T-helper 2 cell treated with Interferon-gamma antibody and Interleukin-4, amounts not matched to agents 5 μg/mL and 100 μg/mL, for 36 hours (primary cell): ENCODE measurements at places on chromosomes 5 and 9.
A peak's percentile ranks its signal among the peaks of the same experiment; 100 is the strongest.

- DNase-seq: no peak
These were observed 71.0 kb downstream of the MED10 start for GRCh38 chr5:6307304-6307703.

DNA sequence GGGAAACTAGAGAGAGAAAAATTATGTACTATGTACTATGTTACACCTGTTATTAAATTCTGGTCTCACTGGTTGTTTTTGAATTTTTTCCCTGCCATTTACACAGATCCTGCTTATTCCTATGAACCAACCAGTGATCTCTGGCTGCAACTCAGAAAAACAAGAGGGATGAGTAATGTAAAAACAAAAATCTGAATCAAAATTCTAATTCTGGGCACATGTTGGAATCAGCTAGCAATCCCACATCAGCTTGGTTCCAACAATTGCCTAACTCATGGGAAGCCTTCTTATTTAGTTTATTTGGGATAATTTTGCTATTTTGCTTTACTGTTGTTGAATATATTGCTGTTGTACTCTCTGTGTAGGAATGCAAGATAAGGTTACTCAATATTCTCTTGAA is 78.3 kb downstream of the PLK2 start:
- DNase-seq: no peak

DNA sequence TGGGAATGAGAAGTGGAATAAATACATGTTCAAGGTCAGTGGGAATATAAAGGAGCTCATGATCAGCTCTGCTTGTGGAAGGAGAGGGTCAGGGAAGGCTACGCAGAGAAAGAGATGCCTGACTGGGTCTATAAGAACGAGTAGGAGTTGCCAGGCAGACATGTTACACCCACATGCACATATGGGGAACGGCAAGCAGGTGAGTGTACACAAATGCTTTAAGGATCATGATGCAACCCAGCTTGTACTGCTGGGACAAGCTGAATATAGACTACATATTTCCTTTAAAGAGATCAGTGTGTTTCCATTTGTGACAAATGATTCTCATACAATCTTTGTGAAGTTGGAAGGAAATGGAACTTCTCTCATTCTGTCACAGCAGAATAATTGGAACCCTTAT is 141.7 kb downstream of the SPOCK1 start:
- no peak for DNase-seq

GRCh38 chr5:77066823-77067442 is 20.2 kb downstream of the ZBED3 start:
- DNase-seq: no peak

DNA sequence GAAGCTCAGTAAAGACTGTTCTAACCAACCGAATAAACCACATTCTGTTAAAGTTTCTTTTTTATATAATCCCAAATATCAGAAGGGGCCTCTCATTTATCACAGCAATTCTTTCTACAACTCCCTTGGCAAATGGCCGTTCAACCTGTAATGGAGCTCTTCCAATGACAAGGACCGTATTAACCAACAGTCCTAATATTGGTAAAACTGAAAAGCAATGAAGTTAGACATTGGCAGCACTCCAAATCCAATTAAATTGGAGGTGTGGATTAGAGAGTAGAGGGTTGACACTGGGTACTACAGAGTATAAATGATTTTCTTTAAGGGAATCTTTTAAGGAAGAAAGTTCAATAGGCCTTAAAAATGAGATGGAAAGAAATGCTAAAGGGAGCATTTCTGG is 842 bp downstream of the TMED7 start:
- DNase-seq: no peak

DNA sequence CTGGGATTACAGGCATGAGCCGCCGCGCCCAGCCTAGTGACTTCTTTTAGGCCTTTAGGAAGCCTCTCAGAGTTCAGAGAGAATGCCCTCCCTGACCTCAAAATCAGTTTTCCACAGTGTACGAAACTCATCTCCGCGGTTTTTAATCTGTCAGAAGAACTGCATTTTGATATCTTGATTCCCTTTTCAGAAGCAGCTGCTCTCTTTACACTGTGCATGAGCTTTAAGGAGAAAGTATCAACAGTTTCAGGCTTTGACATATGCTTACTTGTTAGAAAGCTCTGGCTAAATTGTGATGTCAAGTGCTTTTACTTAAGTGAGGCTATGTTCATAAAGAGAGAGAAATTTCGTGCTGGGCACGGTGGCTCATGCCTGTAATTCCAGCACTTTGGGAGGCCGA is 74.6 kb downstream of the USP20 start:
- no peak for DNase-seq

- peak; percentile 17 for DNase-seq
These were observed 11.2 kb downstream of the IER5L start for GRCh38 chr9:129166623-129167557.

- no peak for DNase-seq
These were observed 18.9 kb upstream of the MEGF9 start for GRCh38 chr9:120733190-120733589.

- no peak for DNase-seq
These were observed 40.4 kb upstream of the SMU1 start for GRCh38 chr9:33116860-33117259.

GRCh38 chr5:32030686-32031085 is 143.4 kb downstream of the GOLPH3 start:
- DNase-seq: no peak

DNA sequence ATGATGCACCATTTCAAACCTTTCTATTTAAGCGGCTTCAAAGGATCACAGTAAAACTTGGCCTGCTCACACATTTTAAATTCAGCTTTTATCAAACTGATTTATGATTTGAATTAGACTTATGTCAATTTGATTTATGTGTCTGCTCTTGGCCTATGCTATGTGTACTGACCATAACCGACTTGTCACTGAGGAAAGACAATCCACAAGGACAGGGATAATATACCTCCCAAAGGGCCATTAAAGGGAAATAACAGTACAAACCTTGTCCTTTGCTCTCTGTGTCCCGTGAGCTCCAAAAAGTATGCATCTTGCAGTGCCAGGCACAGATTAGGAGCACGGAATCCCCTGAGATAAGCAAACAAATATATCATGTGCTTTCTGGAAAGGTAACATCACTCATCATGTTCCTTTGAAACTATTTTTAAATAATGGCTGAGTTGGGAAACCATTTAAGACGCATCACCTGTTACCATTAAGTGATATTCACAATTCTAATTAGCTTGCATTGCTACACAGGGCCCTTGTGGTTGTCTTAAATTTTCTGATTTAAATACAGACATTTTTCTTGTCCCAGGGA is 31.9 kb upstream of the FTMT start:
- DNase-seq: no peak

DNA sequence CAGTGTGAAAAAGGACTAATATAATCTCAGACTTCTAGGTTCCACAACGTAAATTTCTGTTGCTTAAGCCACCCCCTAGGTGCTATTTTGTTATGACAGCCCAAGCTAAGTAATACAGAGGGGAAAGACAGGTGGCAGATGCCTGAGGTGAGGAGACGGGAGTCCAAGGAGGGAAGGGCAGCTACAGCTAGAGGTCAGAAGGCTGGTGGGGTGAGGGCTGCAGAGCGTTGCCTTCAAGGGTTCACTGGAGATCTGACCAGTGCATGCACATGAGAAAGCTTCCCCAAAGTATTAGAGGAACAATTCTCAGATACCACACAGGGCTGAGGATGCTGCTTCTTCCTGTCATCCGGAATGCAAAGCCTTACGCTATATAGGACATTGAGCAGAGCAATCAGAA is 104.7 kb upstream of the IRX4 start:
- DNase-seq: no peak

DNA sequence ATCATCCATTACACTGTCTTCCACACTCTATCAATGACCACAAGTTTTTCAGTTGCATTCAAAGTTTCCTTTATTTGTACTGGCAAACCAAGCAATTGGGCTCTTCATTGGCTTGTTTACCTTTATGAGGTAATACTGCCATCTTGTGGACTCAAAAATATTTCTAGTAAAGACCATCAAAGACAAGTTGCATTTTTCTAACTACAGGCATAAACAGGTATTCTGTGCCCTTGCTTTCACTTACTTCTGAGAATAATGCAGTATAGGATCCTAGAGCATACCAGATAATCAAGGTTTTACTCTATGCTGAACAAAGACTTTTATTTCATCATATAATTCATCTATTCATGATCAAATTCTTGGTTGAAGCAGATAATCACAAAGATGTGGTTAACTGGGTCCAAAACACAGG is 173.7 kb upstream of the POU5F2 start:
- DNase-seq: no peak

GRCh38 chr5:139149477-139150199 is 48.5 kb downstream of the SIL1 start:
- DNase-seq: no peak

GRCh38 chr9:21669701-21670100 is 132.7 kb upstream of the MTAP start:
- DNase-seq: no peak

GRCh38 chr9:135517407-135517822 is 3.8 kb upstream of the LCN1 start:
- no peak for DNase-seq

DNA sequence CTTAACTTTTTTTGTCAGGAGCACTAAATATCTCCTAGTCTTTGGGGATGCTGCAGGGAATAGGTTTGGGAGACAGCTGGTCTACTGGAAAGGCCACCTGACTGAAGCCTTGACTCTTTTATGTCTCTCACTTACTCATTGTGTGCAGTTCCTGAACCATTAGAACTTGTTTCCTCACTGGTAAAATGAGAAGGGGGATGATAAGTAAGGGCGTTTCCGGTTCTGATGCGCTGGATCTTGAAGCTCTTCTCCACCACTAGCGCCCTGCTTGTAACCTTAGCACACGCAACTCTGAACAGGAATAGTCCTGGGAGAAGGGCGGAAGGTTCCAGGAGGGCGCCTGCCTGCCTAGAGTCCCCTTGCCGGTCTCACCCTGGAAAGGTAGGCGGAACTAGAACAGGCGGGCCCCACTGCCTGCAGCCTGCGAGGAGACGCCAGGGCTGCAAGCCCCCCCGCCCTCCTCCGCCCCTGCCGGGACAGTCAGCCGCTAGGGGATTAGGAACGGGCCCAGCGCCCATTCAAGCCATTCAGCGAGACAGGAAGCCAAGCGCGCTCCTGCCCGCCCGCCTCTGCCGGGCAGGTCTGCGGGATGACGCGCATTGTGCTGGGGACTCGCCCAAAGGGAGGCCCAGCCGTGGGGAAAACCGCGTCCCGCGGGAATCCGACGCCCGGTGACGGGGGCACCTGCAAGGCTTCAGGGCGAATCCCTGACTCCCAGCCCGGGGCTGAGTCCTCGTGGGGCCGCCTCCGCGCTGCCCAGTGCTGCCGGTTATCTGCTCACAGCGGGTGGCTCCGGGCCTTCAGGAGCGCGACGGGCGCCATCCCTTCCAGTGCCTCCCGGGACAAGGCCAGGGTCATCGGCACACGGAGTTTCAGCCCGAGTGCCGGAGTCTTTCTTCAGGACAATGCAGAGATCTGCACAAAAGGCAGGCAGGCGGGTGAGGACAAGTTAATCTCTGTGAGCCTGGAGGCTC is 44.0 kb upstream of the XPA start:
- peak; percentile 15 for DNase-seq

GRCh38 chr9:135531096-135531495 is 9.9 kb downstream of the LCN1 start:
- no peak for DNase-seq

DNA sequence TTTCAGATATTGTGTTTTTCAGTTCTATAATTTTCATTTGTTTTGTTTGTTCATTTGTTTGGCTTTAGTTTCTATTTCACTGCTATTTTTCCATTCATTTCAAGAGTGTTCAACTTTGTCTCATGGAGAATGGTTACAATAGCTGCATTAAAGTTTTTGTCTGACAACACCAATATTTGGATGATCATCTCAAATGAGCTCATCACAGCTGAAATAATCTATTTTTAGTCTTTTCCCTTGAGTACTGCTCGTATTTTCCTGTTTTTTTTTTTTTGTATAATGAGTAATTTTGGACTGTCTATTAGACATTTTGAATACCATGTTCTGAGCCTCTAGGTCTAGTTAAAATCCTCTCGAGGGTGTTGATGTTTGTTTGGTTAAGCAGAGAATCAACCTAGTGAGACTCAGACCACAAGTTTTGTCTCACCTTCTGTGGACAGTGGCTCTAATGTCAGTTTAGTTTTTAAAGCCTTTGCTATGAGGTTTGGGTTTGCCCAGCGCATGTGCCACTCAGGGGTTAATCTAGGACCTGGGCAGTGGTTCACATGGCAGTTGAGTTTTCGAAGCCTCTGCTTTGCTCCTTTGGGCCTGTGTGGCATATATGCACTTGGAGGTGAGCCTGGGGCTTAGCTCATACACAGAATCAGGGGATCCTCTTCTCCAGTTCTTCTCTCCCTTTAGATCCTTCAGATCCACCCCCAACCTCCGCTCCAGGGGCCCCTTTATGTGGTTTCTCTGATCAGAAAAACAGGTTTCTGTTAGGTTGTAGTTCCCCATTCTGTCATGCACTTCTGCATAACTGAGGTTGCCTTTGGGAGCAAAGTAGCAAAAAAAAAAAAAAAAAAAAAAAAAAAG is 79.8 kb downstream of the ARSB start:
- DNase-seq: no peak

- DNase-seq: no peak
These were observed 93.2 kb downstream of the NLN start for GRCh38 chr5:65815161-65815560.

GRCh38 chr9:696332-697323 is 144.9 kb upstream of the DMRT1 start:
- DNase-seq: no peak
